GM12864 (cell line): ENCODE measurements at places on chromosomes 6 and 20.

- DNase-seq = no peak
These were observed 1.8 kb upstream of the FASTKD5 start for GRCh38 chr20:3161316-3162079.

DNA sequence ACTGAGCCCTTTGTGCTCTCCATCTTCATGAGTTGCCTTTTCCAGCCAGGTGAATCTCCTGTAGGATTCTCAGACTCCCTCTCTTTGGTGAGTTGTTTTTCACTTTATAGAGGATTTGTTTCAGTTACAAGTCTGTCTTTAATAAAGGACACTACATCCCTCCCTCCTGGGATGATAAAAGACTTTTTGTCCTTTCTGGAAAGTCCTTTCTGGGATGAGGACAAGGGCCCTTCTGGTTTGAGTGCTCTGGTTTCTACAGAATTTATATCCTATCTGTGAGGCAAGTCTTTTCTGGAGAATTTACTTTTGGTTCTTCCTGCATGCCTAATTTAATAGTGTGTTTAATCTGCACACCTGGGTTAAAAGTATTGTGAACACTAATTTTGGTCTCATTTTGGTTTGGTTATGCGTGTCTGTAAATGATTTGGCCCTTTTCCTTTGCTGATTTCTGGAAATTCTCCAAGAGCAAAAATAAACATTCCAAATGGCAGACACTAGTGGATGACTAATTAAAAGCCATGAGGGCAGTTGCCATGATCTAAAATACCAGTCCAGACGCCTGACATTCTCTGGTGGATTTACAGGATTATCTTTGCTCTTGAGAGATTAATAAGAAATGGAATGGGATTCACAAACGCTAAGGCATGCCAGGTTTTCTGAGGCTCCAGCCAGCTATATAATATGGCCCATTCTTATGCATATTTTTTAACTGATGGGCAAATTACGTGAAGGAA is 44.8 kb downstream of the TCP11 start:
- DNase-seq = no peak

- no peak for DNase-seq
These were observed 19.0 kb downstream of the CFAP206 start for GRCh38 chr6:87426789-87427188.

- DNase-seq = no peak
These were observed 69.5 kb upstream of the FABP7 start for GRCh38 chr6:122709922-122710512.

DNA sequence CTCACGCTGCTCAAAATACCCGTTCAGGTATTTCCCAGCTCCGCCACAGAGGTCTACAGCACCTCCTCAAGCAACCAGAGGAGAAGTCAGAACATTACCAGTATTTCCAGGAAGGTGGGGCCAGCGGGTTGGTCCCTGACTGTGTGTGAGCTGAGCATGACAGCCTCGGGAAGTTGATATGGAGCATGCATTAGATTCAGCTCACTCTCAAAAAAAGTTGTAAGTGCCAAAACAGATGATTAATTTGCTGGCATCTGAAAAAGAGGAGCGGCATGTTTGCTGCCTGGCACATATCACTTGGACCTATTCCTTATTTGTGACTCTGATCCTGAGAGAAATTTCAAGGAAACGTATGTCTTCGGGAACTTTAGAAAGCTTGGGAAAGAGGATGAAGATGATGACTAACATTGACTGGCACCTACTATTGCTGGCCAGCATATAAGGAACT is 32.3 kb downstream of the ELOVL2 start:
- DNase-seq = no peak

DNA sequence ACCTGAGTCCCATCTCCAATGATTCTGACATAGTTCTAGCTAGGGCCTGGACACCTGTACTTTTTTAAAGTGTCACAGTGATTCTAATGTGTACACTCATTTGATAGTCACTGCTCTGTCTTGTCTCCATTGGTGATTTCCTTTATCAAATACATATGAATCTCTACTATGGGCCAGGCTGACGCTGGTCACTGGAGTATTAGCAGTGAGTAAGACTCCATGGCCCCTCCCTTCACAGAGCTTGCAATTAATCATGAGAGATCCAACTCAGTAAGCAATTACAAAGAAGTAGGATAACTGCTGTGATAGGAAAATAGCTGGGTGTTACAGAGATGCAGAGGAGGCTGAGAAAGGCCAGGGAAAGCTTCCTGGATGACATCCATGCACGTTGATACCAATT is 19.3 kb upstream of the SASH1 start:
- no peak for DNase-seq

DNA sequence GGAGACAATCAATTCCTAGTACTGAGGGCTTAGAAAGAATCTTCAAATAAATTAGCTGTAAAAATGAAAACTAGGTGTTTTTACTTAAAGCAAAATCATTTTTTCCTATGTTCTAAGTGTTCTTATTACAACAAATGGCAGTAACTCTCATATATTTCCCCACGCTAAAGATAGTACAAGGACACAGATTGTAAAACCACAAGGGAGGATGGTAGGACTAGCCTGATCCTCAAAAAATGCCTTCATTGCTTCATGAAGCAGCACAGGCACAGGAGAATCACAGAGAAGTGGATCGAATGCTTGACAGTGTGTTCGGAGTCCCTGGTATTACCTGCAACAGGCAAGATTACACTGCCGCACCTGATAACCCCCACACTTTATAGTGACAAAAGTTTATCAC is 58.5 kb downstream of the SAMD3 start:
- no peak for DNase-seq

- no peak for DNase-seq
These were observed 10.5 kb downstream of the DNAH8 start for GRCh38 chr6:38725414-38726183.

- DNase-seq = no peak
These were observed 7.4 kb downstream of the ADRM1 start for GRCh38 chr20:62309947-62310756.

- DNase-seq = peak; percentile 79
These were observed at the start of gene TMEM242 for GRCh38 chr6:157323255-157323965. TSS of gene TMEM242 (minus strand) at chr6:157323519. CDS start at chr6:157323499, 20 bp downstream.

GRCh38 chr6:137706083-137706750 is 160.8 kb upstream of the TNFAIP3 start:
- DNase-seq = no peak

- DNase-seq = no peak
These were observed 4.0 kb upstream of the TUBB2B start for GRCh38 chr6:3231247-3232016.

DNA sequence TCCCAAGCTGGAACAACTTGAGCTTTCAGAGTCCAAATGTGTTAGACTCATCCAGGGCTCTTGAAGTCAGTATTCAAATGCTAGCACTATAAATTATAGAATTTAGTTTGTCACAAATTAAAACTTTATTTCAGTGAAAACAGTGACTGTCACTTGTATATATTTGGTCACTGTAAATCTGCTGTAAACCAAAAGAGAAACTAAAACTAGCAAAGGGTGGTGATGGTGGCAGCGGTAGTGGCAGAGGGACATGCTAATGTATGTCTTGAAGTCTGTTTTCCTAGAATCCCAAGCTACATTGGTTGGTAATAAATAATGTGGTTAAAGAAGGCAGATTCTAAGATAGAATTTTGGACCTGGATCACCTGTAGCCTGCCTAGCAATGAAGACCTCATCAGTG is 140.4 kb upstream of the CENPW start:
- DNase-seq = no peak

- DNase-seq = no peak
These were observed 92.6 kb downstream of the GRIK2 start for GRCh38 chr6:101486124-101486523.
